ENCODE measurements at places on chromosomes 1 and 21.

- DNase-seq, result peak; percentile 5
These were observed 1099.5 kb downstream of the PLA2G4A start for GRCh38 chr1:187928288-187928687.

DNA sequence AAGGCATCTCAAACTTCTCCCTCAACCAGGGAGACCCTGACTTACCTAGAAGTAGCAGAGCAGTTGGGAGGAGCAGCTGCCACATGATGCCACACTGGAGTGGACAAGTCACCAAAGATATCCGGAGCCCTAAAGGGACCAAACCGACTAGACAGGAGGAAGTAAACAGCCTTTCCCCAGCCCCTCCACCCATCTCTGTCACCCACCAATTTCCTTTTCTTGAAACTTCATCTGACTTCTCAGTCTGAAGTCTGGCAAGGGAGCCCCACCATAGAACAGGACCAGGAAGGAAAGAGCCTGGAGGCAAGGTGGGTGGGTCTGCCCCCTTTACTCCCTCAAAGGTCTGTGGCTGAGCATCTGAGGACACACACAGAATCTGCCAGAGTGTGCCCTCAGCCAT is at the start of gene FCGR3A:
Gene FCGR3A, minus strand, starts transcription at position 167 of the 400 bp plus-strand sequence. Its CDS starts 82 bp downstream, at position 85.
- DNase-seq, result no peak

GRCh38 chr1:60591583-60591982 is 490.8 kb upstream of the NFIA start:
- no peak for DNase-seq

GRCh38 chr1:198499588-198499987 is 40.9 kb downstream of the ATP6V1G3 start:
- DNase-seq, result no peak

- DNase-seq, result peak; percentile 87
These were observed 187.2 kb upstream of the PTGFR start for GRCh38 chr1:78303620-78304019.

All from skeletal muscle cell (primary cell).